ENCODE measurements at places on chromosomes 3 and 15.

DNA sequence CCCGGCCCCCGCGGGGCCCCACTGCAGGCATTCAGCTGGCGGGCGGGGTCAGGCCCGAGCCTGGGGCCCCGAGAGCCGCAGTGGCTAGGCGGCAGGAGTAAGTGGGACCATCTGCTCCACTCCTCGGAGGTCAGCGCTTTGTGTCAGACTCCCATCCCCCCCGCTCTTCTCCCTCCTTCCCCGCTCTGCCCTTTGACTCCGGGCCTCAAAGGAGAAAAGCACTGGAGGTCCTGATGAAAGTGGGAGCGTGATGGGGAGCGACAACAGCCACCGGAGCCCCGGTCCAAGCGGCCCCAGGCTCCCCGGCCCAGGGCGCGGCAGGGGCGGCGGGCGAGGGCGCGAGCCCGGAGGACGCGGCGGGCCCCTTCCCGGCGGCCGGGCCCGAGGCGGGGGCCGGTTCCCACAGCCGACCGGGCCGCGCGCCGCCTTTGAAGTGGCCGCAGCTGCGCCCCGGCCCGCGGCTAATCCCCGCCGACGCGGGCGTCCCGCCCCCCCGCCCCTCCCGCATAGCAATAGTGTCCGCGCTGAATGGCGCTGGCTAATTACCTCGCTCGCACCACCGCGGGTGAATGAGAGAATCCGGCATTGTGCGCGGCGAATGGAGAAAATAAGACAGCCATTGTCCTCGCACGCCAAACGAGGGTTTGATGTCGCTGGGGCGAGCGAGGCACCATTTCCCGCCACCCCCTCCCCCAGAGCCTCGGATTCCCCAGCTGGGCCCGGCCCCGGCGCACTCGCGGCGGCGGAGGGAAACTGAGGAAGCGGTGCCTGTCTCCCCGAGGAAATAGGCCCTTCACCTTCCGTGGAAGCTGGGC, 22.4 kb downstream of the IGDCC3 start:
- no peak for DNase-seq

- no peak for DNase-seq
These were observed 666 bp downstream of the MAPKBP1 start for GRCh38 chr15:41774882-41775417.

- no peak for DNase-seq
These were observed 420.9 kb downstream of the MAGI1 start for GRCh38 chr3:65617787-65618186.

DNA sequence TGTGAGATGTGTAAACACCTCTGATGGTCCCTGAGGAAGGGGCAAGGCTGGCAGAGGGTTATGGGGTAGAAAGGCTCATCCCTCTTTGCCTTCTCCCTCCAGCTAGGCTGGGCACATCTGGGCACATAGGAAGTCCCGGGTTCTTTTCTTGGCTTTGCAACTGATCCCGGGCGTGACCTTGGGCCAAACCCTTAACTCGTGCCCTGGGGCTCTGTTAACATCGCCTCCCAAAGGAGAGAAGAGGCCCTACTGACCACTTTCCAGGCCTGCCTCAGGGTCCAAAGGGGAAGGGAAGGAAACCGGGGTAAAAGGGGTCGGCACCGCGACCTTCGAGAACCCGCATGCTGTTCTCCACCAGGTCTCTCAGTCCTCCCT, 549 bp downstream of the C3orf18 start:
- no peak for DNase-seq

- DNase-seq = no peak
These were observed 54.5 kb upstream of the GOLGA6B start for GRCh38 chr15:72599855-72600464.

GRCh38 chr3:46999516-47000197, 20.2 kb downstream of the NBEAL2 start:
- DNase-seq = no peak

DNA sequence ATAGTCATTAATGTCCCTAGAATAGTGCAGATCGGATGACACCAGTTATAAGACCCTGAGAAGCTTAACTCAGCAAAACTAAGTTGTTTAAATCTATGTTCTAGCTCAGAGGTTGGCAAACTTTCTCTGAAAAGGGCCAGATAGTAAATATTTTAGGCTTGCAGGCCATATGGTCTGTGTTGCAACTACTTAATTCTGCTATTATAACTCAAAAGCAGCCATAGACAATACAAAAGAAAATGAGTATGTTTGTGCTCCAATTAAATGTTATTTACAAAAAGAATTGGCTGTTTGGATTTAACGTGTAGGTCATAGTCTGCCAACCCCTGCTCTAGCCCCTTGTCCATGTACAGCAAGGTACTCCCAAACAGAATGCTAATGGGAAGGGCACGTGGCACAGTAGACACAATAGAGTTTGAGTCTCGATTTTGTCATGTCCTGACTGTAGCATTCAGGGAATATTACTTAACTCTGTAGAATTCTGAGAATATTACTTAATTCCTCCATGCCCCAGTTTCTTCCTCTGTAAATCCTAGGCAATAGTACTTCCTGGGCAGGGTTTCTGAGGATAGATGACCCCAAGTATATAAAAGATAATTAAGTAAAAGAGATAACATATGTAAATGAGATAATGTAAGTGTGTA, 70.5 kb upstream of the ATP2C1 start:
- no peak for DNase-seq

- no peak for DNase-seq
These were observed 86.1 kb downstream of the GALK2 start for GRCh38 chr15:49255966-49256759.

DNA sequence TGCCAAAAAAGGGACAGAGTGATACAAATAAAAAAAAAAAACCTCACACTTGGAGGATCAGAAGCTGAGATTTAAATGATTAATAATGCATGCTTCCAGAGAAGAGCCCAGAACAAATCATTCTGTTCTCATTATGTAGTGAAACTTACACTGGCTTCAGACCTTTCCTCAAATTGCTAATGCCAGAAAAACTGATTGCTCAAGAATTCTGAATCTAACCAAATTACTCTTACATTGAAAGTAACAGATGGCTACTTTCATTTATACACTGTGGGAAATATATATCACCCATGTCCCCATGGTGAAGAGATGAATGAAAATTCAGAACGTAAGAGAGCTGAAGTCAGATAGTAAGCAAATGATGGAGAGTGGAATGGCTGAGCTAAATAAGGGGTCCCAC, 85.9 kb upstream of the NSMCE3 start:
- no peak for DNase-seq

DNA sequence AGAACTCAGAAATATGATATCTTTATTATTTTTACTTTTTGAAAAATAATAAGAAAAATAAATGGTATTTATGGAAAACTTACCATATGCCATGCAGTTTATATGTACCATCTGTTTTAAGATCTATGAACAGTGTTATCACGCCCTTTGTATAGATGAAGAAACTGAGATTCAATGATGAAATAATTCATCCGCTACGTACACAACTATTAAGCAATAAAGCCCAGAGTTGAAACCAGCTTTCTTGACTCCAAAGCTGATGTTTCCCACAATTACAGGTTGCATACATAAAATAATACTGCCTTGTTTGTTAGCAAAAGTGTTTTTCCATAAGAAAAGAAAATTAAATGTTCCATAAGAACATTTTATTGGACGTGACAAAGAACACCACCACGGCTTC, 67.2 kb upstream of the BCL6 start:
- no peak for DNase-seq

DNA sequence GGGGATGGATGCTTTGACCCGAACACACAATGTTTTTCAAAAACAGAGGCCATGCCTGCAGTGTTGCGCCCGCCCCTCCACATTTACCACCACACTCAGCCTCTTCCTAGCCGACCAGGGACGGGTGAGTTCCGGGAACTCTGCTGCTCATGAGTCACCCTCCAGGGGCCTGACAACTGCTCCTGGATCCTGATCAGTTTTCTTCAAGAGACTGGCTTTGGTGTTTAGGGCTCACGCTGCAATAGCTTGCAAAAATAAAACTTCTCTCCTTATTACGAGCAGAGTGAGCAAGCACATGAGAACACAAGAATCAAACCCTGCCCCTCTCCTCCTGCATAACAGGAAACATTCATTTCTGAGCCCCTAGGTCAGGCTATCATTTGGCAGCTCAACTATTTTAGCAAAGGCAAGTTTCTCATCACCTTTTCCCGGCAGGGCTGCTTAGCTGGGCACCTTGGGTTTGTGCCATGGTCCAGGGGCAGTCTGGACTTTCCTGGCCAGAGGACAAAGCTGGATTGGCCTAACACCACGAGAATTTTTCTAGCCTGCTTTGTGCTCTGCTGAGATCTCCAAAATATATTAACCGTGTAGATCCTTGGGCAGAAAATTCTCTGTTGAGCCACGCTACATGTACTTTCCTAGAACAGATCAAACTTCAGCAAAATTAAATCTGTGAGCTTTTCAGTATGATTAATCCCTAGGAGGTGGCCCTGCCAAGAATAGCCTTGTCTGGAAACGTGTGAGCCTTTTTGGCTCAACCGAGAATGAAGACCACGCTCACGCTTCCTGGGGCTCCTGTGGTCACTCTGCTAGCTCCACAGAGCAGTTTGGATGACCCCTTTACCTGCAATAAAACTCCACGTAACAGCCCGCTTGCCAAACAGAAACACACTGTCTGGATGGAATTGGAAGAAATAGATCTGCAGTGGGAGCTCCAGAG, 52.7 kb upstream of the SPATA12 start:
- DNase-seq = no peak

GRCh38 chr15:41886741-41887140, 7.1 kb downstream of the SPTBN5 start:
- no peak for DNase-seq

- no peak for DNase-seq
These were observed 14.8 kb downstream of the HTR3C start for GRCh38 chr3:184067573-184068055.

GRCh38 chr3:193016437-193016901, 98.8 kb upstream of the MB21D2 start:
- no peak for DNase-seq

GRCh38 chr3:72082186-72082715, 297.3 kb upstream of the PROK2 start:
- no peak for DNase-seq

GRCh38 chr15:81025721-81026370, 25.1 kb downstream of the TLNRD1 start:
- DNase-seq = no peak

DNA sequence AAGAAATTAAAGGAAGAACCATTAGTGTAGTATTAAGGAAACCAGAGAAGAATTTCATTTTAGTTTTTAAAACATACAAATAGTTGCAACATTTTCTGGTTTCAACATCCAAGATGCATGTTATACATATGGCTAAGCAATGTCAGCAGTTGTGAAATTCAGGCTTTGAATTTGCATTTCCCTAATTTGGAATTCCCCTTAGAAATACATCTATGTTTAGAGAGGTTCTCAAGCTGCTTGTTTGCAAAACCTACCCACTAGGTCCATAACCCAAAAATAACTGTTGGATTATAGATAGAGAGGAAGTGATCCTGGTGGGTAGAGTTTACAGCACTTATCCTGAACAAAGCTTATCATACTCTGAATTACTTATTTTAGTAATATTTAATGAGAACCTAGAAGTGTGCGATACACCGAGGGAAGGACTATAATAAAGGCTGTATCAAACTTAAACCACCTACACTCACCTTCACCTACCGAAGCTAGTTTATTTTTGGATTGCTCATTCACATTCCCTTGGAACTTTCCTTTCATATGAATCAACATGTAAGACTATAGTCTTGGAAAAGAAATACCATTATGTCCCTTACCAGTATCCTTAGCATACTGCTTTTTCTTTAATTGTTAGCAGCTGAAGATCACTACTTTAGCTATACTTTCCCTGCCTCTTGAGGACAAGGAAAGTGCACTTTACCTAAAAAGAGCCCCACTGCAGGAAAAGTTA, 60.6 kb downstream of the CHAC1 start:
- no peak for DNase-seq

- no peak for DNase-seq
These were observed 137.3 kb upstream of the KBTBD8 start for GRCh38 chr3:66860771-66861170.

- DNase-seq = no peak
These were observed 483 bp downstream of the MEX3B start for GRCh38 chr15:82045179-82045891.

DNA sequence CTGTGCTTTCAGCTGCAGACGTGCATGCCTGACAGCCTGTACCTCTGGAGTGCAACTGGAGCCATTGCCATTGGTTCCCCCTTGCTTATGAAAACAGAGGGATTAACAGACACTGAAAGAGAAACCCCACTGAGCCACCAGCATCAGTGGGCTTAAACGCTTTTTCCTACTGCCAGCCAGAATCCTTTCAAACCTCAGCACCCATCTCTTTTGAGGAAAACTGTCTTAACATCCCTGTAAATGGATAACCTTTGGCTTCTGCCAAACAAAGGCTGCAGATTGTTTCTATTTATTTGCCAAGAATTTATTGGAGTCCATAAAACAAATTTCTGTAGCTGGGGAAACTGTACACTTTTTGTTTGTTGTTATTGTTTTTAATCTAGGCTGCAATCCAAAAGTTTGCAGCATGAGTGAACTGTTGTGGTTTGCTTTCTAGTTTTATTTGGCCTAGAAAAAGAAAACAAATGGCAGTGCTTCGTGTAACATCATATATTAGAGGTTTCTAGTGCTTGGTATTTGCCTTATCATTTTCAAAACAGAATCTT, 369.2 kb upstream of the IL12A start:
- DNase-seq = no peak

GRCh38 chr15:43483297-43484128, 9.4 kb downstream of the TP53BP1 start:
- DNase-seq = no peak

DNA sequence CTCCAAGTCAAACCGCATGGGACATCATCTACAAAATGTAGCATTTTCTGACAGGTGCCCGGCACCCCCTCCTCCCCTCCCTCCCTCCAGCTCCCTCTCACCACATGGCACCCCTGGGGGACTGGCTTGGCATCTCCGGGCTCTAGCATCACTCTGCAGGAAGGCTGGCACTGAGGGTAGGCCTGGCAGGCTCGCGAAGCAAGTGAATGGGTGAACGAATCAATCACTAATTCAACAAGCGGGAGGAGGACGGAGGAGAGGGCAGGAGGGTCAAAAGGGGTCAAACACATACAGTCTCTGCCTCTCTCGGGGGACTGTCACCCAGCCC, 155.7 kb downstream of the NUP210 start:
- no peak for DNase-seq

GRCh38 chr15:69784798-69785566, 312.7 kb downstream of the TLE3 start:
- DNase-seq = no peak

Measured in activated T-helper 9 cell treated with anti-CD3 and anti-CD28 coated beads, Interleukin-2, amount 50 U/mL, for 16 hours (primary cell).